GM13976 (cell line): ENCODE measurements at places on chromosomes 11 and 22.

DNA sequence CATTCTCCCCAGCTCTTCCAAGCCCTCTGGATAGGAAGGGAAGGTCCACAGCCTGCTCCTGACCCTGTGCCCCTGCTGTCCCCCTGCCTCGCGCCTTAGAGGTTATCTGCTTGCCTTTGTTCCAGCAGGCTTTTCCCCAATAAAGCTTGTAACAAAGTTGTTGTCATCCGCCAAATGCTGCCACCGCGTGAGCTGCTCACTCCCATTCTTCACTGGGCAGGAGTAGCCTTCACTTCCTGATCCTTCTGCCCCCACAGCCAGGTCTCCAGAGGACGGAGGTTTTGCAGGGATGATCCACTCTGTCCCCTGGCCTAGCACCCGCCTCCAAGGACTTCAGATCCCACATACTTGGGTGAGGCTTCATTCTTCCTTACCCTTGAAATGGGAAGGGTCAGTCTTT lies 94.0 kb upstream of the RASSF10 start:
- no peak for DNase-seq

GRCh38 chr11:14858404-14858803 lies 33.6 kb downstream of the CYP2R1 start:
- no peak for DNase-seq

GRCh38 chr22:21029486-21030025 lies 2.8 kb downstream of the SLC7A4 start:
- DNase-seq = no peak

DNA sequence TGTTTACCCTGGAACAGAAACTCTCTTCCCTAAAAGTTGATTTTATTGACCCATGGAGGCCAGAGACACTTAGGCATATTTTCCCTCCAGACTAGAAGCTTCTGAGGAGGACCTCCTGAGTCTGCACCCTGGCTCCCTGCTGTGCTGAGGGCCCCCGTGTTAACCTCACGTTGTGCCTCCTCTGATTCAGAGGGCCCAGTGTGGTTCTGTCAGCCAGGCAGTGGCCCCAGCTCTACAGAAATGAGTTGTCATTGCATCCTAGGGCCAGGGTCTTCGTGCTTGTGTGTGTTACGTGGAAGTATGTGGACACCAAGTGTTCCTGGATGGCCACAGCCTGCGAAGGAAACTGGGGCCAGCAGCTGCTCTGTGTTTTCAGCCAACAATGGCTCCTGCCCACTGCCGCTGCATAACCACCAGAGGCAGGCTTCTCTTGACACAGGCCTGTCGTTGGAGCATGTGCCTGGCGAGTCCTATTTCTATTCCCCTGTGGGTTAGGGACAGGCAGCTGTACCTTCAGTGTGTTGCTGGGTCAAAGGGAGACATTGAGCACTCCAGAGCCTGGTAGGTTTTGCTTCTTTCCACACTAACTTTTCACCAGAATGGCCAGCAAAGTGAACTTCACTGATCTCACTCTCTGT lies 44.5 kb downstream of the MED15 start:
- DNase-seq = no peak

DNA sequence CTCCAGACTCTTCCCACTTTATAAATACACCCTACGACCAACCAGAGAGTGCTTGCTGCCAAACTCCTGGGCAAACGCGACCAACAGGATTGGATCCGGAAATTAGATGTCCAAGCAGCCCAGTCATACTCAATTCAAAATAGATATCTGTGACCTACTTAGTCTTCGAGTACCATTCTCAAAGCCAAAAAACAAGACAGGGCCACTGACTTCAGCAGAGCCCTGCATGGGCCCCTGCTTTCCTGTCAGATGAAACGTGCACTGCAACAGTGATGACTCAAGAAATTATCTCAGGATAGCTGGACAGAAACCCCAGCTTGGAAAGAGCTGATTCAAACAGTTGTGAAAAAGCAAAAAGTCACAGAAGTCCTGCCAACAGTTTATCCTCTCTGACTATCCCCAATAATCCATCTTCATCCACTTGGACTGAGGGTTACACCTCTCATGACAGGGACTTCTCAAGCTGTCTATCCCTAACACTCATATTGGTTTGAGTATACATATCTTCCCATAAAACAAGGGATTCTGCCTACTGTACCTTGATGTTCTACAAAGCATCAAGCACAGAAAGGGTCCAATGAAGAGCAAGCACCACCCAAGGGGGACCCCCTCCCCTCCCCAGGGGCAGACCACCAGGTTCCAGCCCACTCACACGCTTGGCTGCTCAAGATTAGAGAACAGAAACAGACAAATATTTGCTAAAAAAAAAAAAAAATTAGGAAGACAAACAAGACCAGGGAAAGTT lies 17.4 kb downstream of the SMCO4 start:
- no peak for DNase-seq

- no peak for DNase-seq
Measured at GRCh38 chr22:19970031-19970478, 28.4 kb upstream of the TXNRD2 start.

DNA sequence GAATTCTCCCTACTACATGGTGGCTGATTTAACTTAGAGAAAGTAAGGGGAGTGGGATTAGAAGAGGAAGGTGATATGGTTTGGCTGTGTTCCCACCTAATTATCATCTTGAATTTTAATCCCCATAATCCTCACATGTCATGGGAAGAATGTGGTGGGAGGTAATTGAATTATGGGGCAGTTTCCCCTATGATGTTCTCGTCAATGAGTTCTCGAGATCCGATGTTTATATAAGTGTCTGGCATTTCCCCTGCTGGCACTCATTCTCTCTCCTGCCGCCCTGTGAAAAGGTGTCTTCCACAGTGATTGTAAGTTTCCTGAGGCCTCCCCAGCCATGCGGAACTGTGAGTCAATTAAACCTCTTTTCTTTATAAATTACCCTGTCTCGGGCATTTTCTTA lies 169.3 kb downstream of the CASP12 start:
- no peak for DNase-seq

GRCh38 chr22:37464181-37464580 lies 22.0 kb downstream of the MFNG start:
- DNase-seq = peak; percentile 62

DNA sequence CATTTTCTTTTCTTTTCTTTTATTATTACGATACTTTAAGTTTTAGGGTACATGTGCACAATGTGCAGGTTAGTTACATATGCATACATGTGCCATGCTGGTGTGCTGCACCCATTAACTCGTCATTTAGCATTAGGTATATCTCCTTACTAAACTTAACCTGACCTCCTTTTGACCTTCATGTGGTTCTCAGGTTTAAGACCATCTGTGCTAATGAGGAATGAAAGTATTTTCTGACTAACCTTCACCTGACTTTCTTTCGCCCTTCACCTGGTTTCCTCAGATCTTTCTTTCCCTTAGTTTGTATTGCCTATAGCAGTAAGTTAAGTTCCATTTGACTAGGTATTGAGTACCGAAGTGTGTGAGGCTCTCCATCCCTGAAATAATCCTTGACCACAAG lies 6.5 kb downstream of the EXPH5 start:
- DNase-seq = no peak

DNA sequence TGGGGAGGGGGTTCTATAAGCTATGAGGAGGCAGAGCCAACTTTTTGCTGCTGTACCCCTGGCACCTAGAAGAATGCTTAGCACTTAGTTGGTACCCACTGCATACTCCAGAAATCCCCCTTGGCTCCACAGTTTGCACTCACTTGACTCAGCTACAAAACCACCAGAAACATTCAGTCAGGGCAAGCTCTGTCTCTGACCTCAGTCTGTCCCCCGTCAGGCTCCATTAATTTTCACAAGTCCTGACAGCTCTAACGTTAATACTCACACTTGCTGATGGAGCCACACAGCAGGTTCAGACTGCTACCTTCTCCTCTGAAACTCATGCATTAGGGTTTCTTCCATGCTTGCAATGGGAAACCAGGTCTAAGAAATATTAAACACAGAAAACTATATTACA lies 81.7 kb downstream of the MPPED2 start:
- no peak for DNase-seq

GRCh38 chr11:2759228-2760195 lies 59.7 kb upstream of the KCNQ1OT1 start:
- DNase-seq = no peak

GRCh38 chr11:91686700-91687099 lies 537.9 kb upstream of the FAT3 start:
- DNase-seq = no peak

- DNase-seq = no peak
Measured at GRCh38 chr22:47136671-47137070, 374.2 kb downstream of the TBC1D22A start.

GRCh38 chr22:37224757-37225420 lies 12.6 kb upstream of the SSTR3 start:
- DNase-seq = no peak

DNA sequence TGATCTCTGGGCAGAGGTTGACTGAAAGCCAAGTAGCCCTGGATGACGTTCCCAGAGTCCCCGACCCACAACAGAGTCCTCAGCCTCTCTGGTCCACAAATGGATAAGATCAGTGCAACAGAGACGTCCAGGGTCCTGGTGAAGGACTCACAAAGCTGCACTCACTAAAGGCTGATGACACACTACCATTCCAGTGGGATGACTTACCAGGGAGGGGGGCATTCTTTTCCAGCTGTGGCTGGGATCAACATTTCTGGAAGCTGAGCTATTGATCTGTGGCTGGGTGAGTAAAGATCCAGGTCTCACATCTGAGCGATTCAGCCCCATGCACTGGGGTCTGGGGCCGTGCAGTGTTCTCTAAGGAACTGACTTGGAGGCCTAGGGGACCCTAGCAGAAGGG lies 296.2 kb downstream of the NTM start:
- no peak for DNase-seq

- DNase-seq = no peak
Measured at GRCh38 chr11:122731500-122731913, 76.0 kb downstream of the UBASH3B start.

DNA sequence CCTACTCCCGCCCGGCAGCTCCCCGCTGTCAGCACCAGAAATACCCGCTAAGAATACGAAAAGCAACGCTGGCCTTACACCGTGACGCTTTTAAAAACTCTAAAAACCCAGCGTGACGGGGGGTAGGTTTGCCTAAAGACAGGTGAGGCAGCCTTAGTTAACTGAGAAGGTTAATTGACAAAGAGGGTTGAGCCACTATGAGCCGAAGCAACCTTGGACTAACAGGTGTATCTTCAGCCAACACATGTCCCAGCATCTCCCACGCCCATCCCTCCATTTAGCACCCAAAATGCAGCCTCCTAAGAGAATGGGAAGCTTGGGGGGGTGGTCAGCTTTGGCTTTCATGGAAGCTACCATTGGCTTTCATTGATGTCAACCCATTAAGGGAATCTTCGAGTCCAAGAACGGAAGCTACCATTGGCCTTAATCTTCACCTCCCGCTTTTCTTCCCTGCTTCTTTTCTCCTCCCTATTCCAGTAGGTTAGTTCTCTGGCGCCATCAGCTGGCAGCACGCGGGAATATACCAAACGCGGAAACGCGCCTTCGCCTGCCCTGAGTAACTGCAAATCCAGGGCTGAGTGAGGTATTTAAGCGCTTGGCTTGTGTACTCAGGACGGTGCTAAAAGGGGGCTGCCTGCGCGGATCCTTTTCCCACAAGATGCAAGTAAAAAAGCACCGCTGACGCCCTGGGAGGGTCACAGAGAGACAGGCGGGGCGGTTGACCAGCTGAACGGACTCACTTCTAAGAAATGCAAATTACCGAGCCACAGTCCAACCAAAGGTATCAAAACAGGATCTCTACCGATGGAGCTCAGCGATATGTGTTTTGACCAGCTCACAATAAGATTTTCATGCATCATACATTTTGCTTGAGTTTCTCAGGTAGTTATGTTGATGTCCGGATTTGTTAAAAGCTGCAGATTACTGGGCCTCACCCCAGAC lies 38.5 kb upstream of the GLYATL1 start:
- DNase-seq = peak; percentile 66

DNA sequence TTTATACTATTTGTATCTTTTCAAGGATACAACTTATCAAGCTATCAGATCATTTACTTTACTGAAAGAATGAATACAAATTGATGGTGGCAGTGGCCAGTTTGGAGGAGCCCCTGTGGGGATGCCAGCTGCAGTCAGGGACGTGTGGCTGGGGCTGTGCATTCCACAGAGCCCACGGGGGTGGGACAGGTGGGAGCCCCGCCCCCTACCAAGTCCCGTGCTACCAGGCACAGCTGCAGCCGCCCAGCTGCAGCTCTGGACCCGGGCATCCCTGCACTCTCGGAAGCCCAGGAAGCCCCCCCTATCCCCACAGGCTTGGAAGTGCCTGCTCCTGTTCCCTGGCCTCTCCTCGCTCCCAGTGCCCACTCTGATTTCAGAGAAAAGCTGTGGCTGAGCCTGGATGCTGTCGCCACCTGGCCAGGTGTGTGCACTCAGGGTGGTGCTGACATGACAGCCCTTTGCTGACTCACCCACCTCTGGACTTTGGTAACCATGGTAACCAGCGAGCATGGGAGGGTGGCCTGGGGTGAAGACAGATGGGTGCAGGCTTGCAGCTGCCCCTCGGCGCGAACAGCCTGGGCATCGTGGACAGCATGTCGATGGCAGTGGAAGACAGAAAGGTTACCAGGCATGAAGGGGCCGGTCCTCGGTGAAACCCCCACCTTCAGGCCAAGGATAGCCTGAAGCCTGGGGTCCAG lies 138.1 kb downstream of the SBF2 start:
- DNase-seq = no peak

DNA sequence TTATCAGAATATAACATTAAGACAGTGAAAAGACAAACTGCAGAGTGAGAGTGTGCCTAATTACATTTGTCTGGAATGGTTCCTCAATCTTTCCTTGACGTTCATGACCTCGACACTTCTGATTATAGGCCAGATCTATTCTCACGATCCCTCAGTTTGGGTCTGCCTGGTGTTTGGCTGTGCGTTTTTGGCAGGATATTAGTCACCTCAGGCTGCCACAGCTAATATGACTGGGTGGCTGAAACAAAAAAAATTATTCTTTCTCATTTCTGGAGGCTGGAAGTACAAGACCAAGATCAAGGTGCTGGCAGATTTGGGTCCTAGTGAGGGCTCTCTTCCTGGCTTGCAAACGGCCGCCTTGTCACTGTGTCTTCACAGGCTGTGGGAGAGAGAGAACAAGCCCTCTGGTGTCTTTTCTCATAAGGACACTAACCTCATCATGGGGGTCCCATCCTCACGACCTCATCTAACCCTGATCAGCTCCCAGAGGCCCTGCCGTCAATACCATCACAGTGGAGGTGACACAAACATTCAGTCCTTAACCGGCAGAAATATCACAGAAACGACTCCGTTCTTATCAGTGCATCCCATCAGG lies 23.2 kb downstream of the IFITM10 start:
- DNase-seq = no peak

GRCh38 chr22:39475902-39476301 lies 19.1 kb downstream of the MGAT3 start:
- DNase-seq = no peak

- DNase-seq = peak; percentile 10
Measured at GRCh38 chr11:101583251-101584128, at the start of gene TRPC6. TSS of gene TRPC6 (minus strand) at chr11:101584007. CDS start at chr11:101583503, 504 bp downstream.

- no peak for DNase-seq
Measured at GRCh38 chr11:32890843-32891656, 1.6 kb upstream of the QSER1 start.
